ENCODE measurements at places on chromosomes 3 and 15.

GRCh38 chr15:66702787-66703539 is 927 bp downstream of the SMAD6 start:
- peak overlapping the region; percentile 94 for H3K27ac ChIP-seq
- no peaks in the 10 kb centered on the region for H3K27me3 ChIP-seq
- H3K4me1 ChIP-seq: peaks cover 36% of the 10 kb centered on the region
- peaks cover 8% of the 10 kb centered on the region for H3K36me3 ChIP-seq

- H3K36me3 ChIP-seq: no peaks in the 10 kb centered on the region
- H3K4me3 ChIP-seq: no peak overlapping the region
- H3K4me1 ChIP-seq: peaks cover 25% of the 10 kb centered on the region
These were observed 40.8 kb downstream of the RARB start for GRCh38 chr3:25468866-25469319.

DNA sequence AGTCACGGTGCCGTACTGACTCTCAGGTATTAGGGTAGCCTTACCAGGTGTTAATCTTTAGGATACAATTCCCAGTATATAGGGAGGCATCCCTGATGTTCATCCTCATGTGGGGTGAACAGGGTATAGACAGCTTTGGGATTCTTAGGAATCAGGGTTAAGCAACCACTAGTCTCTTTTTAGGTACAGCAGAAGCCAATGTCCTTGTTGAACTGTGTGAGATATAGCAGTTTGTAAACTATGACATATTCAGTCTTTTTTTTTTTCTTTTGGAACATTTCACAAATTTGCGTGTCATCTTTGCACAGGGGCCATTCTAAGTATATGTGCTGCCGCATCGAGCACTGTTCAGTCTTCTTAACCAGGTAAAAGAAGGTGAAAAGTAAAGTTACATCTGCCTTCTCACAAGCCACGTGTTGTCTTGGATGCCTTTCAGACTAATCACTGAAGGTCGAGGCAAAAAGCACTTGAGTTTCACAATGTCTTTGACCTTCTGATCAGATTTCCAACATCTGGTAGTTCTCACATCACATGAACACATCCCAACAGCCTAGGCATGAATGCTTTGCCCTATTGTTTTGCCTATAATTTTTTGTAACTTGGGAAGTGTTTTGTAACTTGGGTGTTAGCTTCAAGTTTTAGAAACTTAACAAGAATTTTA is 17.2 kb downstream of the TSEN2 start:
- no peaks in the 10 kb centered on the region for H3K27me3 ChIP-seq
- H3K27ac ChIP-seq: no peak overlapping the region
- DNase-seq: no peak
- no peaks in the 10 kb centered on the region for H3K4me1 ChIP-seq
- H3K4me3 ChIP-seq: no peak overlapping the region

GRCh38 chr15:79661411-79661810 is 229.3 kb downstream of the MINAR1 start:
- peaks cover 10% of the 10 kb centered on the region for H3K27me3 ChIP-seq
- no peaks in the 10 kb centered on the region for H3K36me3 ChIP-seq

DNA sequence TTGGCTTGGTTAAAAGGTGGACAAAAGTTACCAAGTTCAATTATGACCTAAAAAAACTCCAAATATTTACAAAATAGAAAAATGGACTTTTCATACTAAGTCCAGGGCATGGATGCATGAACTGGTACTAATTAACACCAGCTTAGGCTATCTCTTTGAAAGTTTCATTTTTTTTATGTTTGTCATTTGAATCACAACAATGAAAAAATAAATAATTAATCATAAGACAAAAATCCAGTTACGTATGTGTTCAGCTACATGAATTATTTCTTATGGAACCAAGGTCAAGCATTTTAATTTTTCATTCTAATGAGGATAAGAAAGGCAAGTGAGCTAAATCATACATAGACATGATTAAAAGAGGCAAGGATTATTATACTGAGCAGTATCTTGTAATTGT is 23.7 kb upstream of the STRIT1 start:
- DNase-seq: no peak
- no peaks in the 10 kb centered on the region for H3K27me3 ChIP-seq
- H3K36me3 ChIP-seq: no peaks in the 10 kb centered on the region
- no peak overlapping the region for H3K4me3 ChIP-seq
- no peak overlapping the region for H3K27ac ChIP-seq

DNA sequence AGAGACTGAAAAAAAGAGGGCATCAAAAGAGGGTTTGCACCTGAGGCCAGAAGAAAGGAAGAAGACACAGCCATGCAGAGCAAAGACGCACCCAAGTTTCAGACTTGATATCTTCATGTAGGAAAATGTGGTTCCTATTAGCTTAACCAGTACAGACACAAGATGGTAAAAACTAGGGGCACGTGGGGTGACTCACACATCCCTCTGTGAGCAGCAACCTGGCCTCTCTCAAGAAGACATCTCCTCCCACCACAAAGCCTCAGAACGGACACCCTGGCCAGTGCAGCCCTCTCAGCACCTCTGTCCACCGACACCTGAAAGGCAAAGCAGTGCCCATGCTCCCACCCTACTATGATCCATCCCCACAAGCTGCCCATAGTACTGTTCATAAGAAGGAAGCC is 33.3 kb downstream of the GLB1 start:
- peaks cover 3% of the 10 kb centered on the region for H3K4me1 ChIP-seq
- H3K27ac ChIP-seq: no peak overlapping the region
- peaks cover 32% of the 10 kb centered on the region for H3K36me3 ChIP-seq
- no peaks in the 10 kb centered on the region for H3K27me3 ChIP-seq
- no peak for DNase-seq

DNA sequence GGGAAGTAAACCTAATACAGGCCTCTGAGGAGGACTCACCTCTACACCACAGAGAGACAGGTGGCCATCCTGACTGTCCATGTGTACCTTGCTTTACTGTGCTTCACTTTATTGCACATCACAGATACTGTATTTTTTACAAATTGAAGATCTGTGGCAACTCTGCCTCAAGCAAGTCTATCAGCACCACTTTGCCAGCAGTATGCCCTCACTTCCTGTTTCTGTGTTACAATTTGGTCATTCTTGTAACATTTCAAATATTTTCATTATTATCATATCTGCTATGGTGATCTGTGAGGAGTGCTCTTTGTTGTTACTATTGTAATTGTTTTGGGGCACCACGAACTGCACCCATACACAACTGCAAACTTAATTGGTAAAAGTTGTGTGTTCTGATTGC is 78.0 kb downstream of the BBX start:
- H3K4me3 ChIP-seq: no peak overlapping the region
- peaks cover 7% of the 10 kb centered on the region for H3K36me3 ChIP-seq
- no peaks in the 10 kb centered on the region for H3K27me3 ChIP-seq
- DNase-seq: no peak
- no peak overlapping the region for H3K27ac ChIP-seq

Data from progenitor cell of endocrine pancreas (in vitro differentiated cells).